WERI-Rb-1 (cell line): ENCODE measurements at places on chromosomes 5 and 9.

DNA sequence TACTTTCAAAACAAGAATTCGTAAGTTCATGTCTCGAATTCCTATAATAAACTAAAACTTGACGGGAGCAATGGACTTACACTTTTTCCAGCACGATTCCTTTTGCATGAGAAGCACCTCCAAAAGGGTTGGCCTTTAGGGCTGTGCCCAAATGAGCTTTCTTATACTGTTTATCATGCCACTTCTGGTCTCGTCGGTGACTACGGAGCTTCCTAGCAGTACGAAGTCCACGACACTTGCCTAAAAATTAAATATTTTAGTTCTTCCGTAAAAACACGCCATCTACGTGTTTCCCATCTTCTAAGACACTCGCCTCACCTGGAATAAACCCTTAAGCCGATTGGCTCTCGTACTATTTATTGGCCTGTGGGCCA, 554 bp downstream of the RPS23 start:
- DNase-seq, result no peak

DNA sequence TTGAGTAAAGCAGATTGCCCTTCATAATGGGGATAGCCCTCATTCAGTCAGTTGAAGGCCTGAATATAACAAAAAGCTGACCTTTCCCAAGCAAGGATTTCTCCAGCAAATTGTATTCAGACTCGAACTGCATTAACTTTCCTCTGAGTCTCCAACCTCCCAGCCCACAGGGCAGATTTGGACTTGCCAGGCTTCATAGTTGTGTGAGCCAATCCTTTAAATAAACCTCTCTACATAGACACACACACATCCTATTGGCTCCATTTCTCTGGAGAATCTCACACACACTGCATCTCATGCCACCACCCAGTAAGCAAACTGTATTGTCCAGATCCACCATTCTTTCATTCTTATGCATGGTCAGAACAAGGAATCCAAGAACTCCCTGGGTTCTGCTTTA, 225.1 kb downstream of the MPDZ start:
- no peak for DNase-seq

DNA sequence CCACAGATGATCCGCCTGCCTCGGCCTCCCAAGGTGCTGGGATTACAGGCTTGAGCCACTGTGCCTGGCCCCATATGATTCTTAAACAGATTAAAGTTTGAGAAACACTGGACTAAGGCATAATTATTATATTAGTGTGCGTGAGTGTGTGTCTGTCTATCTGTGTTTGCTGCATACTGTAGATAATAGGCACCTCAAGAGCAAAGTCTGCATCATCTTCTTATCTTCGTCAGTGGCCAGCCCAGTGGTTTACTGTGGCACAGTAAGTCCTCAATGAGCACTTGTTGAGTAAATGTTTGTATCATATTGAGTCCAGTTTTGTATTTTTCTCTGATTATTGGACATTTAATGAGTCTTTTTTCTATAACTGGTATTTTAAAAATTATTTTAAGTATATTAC, 81.7 kb downstream of the ITGA1 start:
- no peak for DNase-seq

- peak; percentile 75 for DNase-seq
Observed at GRCh38 chr5:35617435-35618303, at the start of gene SPEF2. SPEF2 (plus strand) TSS chr5:35617863; CDS start chr5:35617998, 135 bp downstream.

- no peak for DNase-seq
Observed at GRCh38 chr5:51381761-51382474, 1.3 kb upstream of the ISL1 start.

DNA sequence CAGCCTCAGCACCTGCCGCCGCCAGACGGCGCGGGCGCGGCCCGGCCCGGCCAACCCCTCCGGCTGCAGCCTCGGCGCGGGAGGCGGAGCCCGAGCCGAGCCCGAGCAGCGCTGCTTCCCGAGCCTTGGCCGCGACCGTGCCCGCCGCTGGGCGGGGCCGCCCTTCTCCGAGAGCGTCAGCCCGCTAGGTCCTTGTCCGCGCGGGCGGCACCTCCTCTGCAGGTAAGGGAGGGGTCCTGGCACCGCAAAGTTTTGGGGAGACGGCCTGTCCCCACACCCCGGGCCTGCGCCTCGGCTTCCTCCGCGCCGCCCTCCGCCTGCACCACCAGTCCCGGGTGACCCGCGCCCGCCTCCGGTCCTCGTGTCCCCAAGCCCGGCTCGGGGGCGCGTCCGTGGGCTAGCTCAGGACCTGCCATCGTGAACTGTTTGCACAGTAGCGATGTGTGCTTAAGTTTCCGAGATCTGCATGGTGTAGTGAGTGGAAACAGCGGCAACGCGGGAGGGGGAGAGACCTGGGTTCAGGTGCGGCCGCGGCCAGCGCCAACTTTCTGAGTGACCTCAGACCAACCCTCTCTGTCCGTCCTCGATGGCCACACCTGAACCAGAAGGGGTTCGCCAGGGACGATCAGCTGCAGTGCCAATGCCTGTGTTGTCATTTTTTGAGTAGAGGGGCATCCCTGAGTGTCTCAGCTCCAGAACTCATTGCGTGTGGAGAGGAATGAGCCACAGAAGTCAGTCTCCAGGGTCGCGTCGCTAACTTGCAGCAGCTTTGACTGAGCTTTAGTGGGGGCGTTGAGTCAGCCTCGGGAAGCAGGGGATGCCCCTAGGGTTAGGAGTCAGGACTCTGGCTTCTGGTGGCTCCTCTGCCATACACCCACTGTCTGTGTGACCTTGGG, at the start of gene FRMPD1:
Gene FRMPD1 (plus strand): TSS at position 82 of the 896 bp plus-strand sequence. CDS start 41,688 bp downstream, outside the sequence.
- DNase-seq, result peak; percentile 70

GRCh38 chr9:122213589-122214413, 15.0 kb downstream of the LHX6 start:
- peak; percentile 89 for DNase-seq
